Stimulated activated CD8-positive, alpha-beta memory T cell treated with anti-CD3 and anti-CD28 coated beads, Interleukin-7, amount 100 ng/mL, for 4 hours (primary cell): ENCODE measurements at places on chromosomes 4 and X.

DNA sequence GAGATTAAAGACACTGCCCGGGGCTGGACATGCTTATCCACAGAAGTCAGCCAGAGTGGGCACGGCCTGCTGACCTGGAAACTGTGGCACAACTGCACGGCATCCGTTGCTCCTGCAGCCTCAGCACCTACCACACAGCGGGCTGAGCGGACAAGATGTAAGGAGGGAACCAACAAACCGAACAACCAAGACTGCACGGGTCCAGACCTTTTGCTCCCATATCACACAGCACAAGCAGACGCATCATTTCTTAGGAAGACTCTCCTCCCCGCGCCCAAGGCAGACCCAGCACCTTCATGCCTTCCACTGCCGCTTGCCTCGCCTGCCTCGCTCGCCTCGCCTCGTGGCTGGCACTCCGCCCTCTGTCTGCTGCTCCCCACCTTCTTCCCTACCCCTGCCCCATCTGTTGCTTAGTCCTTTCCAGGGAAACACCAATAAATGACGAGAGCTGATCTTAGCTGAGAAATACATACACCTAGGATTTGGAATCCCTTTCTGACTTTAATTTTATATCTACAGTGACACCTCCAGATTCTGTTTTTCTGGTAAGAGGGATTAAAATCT is 79.0 kb downstream of the AFAP1 start:
- no peak for DNase-seq

DNA sequence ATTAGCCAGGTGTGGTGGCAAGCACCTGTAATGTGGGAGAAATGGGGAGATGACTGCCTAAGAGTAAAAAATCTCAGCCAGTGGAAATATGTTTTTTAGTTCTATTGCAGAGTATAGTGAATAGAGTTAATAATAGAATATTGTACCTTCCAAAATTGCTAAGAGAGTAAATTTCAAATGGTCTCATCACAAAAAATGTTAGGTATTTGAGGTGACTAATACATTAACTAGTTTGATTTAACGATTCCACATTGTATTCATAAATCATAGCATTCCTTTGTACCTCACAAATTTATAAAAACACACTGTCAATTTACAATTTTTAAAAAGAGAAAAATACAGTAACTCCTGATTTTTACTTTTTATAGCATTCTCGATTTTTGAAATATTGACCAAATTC is 681.5 kb upstream of the EPHA5 start:
- DNase-seq = no peak

DNA sequence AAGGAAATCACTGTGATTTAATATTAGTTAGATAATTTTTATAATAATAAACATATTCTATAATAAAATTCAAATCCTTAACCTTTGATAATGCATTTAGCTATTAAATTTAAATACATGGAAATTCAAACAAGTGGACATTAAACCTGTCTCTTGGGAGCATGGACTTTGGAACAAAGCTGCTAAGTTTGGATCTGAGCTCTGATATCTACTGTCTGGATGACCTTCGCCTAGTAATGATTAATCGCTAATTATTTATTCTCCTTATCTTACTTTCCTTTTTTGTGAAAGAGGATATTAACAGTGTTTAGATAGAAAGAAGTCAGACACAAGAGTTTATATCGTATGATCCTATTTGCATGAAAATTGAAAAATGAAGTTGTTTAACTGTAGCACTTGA is 980.9 kb downstream of the FSTL5 start:
- no peak for DNase-seq

DNA sequence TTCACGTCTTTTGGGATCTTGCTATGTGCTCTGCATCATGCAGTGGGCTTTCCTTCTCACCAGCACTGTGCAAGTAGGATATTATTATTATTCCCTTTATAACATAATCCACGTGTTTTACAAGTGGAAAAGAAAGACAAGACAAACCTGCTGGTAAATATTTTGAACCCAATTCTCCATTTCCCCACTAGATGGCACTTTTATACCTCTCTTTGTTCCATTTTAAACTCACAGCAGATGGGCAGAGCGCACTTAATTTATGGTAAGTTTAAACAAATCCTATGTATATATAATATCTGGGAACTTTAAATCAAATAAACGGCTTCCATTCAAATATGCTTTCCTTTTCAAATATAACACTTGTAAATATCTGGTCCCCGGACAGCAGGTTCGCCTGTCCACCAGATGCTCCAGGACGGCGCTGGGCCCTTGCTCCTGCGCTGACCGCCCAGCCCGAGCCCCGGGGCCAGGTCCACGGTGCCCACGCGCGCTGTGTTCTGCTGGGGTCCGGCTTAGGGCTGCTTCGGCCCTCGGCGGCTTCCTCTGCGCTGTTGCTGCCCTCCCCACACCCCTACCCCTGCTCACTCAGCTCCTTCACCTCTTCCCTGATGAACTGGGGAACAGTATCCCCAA is 31.1 kb downstream of the F11 start:
- no peak for DNase-seq

DNA sequence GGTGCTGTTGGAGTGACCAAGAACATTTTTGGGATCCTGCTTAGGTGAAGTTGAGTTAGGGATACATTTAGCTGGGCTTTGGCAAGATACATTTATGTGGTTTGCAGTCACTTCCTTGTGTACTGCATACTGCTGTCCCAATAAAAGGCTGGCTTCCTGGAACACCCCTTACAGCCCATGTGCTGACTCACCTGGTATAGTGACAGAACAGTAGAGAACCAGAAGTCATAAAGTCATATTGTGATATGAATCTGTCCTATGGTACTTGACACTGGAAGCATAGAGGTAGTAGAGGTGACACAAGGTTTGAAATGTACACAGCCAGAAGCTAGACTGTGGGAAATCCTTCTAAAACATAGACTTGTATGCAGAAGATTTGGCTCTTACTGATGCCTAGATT is 55.3 kb upstream of the SLC25A43 start:
- DNase-seq = no peak

DNA sequence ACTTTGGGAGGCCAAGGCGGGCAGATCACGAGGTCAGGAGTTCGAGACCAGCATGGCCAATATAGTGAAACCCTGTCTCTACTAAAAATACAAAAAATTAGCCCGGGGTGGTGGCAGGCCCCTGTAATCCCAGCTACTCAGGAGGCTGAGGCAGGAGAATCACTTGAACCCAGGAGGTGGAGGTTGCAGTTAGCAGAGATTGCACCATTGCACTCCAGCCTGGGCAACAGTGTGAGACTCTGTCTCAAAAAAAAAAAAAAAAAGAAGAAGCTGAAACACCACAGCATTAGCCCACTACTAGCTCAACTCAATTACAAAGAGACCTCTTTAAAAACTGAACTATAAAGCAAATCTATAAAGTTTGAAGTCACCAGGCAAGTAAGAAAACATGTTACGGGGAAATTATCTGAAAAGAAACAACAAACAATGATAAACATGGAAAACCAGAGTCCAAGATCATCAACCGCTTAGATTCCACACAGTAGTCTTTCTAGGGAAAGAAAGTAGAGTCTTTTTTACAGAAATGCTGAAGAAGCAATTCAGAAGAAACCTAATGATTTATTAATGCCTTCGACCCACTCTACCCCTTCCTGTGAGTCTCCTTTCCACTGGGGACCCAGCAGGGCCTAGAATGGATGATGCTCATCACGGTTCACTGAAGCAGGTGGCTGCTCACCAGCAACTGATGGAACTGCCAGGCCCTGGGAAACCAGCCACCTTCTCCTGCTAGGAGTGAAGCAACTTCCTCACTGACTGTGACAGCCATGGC is 6.6 kb downstream of the SAT1 start:
- no peak for DNase-seq

DNA sequence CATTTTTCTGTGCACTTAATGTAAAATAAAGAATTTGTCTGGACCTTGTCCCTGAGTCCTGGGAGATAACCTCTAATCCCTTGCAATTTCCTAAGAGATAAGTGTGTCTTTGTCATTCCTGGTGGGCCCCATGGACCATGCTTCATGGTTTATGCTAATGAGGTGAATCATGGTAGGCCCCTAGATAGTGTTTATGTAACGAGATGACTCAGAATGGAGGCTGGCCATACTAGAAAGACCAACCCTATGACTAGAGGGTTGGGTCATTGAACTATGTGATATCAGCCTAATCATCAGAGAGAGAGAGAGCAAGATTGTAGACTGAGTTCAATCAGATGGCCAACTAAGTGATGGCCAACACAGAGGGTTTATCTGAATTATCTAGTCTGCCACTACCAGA is 64.2 kb upstream of the NHSL2 start:
- no peak for DNase-seq
